A375 (cell line): ENCODE measurements at places on chromosomes 1 and 21. TPM values are rescaled to one million over a fixed set of nuclear protein-coding genes. Genes with fewer than 3 reads are reported as not detected.

PDE9A gene
- total RNA-seq, result 7.6 and 9.6 TPM in 2 replicates

KCNN3 gene
- 0.74 and 1.3 TPM in 2 replicates for total RNA-seq

DIO1 gene
- total RNA-seq, result not detected in 2 replicates

HMGCS2 gene
- 0.32 TPM in 1 of 2 replicates, not detected in the other for total RNA-seq

COL24A1 gene
- 0.04 and 0.08 TPM in 2 replicates for total RNA-seq

ATAD3C gene
- not detected in 2 replicates for total RNA-seq

NTMT2 gene
- total RNA-seq, result not detected in 2 replicates

FOXE3 gene
- total RNA-seq, result not detected in 2 replicates

CEP170 gene
- total RNA-seq, result 84.8 and 100 TPM in 2 replicates

FMO2 gene
- not detected in 2 replicates for total RNA-seq

SLAMF6 gene
- not detected in 2 replicates for total RNA-seq

G0S2 gene
- total RNA-seq, result not detected in 2 replicates

RGL1 gene
- total RNA-seq, result 4.8 and 5.4 TPM in 2 replicates

SELENBP1 gene
- not detected in 2 replicates for total RNA-seq

GNAT2 gene
- total RNA-seq, result 0.34 TPM in 1 of 2 replicates, not detected in the other

S100A7A gene
- not detected in 2 replicates for total RNA-seq

GPR89A gene
- total RNA-seq, result 19.1 and 20.0 TPM in 2 replicates

NPHS2 gene
- 0.19 TPM in 1 of 2 replicates, not detected in the other for total RNA-seq

CYP4A22 gene
- total RNA-seq, result not detected in 2 replicates

MTFR1L gene
- total RNA-seq, result 42.2 and 43.2 TPM in 2 replicates

SPOCD1 gene
- 9.9 and 10.8 TPM in 2 replicates for total RNA-seq

EVA1B gene
- 95.6 and 113 TPM in 2 replicates for total RNA-seq

STYXL2 gene
- total RNA-seq, result 0.08 TPM in 1 of 2 replicates, not detected in the other

LYPLAL1 gene
- 15.9 and 23.7 TPM in 2 replicates for total RNA-seq

S100A14 gene
- 1.1 and 1.8 TPM in 2 replicates for total RNA-seq

SAMSN1 gene
- total RNA-seq, result not detected in 2 replicates

ANGPTL3 gene
- not detected in 2 replicates for total RNA-seq

GLMN gene
- 6.5 and 8.4 TPM in 2 replicates for total RNA-seq

BACH1 gene
- 24.2 and 42.1 TPM in 2 replicates for total RNA-seq

VTCN1 gene
- total RNA-seq, result 0.19 TPM in 1 of 2 replicates, not detected in the other

LAD1 gene
- total RNA-seq, result 4.4 and 6.4 TPM in 2 replicates

PPIAL4G gene
- total RNA-seq, result not detected in 2 replicates

MLLT11 gene
- 7.4 and 7.6 TPM in 2 replicates for total RNA-seq

LCE3E gene
- total RNA-seq, result not detected in 2 replicates

SYT11 gene
- total RNA-seq, result 18.9 and 20.1 TPM in 2 replicates

RIMS3 gene
- total RNA-seq, result 0.11 and 0.45 TPM in 2 replicates

ANKRD65 gene
- not detected in 2 replicates for total RNA-seq

POU3F1 gene
- total RNA-seq, result 0.08 and 0.15 TPM in 2 replicates

CFHR2 gene
- total RNA-seq, result not detected in 2 replicates

ARMH1 gene
- not detected in 2 replicates for total RNA-seq

SLC30A2 gene
- total RNA-seq, result not detected in 2 replicates

MMP23B gene
- 0.08 and 1.4 TPM in 2 replicates for total RNA-seq
